ENCODE measurements at places on chromosomes 7 and 10.

GRCh38 chr7:22295402-22296264 is 61.3 kb downstream of the RAPGEF5 start:
- no peak for DNase-seq

DNA sequence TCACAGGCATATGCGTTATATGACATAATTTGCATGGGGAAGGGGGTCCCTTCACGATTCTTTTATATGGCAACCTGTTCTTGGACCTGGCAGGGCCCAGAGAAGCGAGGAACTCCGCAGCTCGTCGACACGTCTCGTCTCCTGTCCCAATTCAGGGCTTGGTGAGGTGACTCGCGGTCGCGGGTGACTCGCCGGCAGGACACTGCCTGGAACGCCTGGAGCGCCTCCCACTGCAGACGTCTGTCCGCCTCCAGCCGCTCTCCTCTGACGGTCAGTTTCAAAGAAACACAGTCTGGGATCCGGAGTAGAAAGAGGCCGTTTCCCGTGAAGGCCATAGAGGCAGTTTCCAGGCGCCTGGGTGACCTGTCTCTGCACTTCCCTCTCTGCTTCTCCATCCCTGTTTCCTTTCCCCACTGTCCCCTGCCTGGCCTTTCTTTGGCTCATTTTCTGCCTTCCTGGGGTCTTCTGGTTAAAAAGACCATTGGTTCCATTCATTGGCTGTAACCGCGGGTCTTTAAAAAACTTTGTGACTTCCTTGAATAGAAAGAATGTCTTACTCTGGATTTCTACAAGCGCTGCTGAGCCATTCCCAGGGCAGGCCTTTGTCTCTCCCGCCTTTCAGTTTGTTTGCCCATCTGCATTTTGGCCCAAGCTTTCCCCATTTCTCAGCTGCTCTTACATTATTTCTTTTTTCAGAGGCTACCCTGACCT is 1.2 kb downstream of the UPP1 start:
- DNase-seq, result peak; percentile 45

DNA sequence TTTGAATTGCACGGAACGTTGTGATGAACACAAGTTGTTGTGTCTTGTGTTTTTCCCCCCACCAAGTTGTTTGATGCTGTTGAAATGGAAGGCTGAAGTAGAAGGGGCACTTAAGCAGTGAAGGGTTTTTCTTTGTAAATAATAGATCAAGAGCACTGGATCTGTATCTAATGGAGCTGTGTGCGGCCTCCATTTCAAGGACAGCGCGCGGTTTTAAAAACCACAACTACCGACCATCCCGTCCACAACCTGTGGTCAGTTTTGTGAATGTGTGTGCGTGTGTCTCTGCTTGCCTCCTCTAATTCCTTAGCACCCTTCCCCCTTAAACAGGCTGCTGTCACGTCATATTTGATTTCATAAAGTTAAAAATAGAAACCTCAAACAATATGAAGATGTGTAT is 165.5 kb downstream of the TCF7L2 start:
- no peak for DNase-seq

DNA sequence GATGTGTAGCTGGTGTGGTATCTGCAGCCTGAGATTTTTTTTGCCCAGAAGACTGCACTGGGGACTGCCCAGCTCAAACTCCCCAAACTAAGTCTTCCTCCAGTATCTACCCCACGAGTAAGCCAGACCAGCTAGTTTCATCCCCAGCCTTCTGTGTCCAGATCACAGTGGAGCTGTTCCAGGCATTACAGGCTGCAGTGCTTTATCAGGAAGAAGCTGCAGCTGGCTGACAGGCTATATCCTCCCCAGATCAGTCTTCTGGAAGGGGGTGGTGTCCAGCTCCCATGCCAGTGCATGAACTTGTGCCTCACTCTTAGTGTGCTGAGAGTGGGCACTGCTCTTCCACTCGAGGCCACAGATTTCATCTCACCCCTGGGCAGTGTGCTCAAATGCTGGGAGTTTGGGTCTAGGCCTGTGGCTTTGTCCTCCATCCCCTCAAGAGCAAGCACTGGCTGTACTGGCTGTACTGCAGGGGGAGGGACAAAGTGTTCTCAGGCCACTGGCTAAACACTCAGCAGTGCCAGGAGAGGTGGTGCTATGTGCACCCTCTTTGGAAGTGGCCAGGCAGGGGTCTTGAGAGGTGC is 679.1 kb upstream of the COBL start:
- DNase-seq, result no peak

Data from A172 (cell line).